Activated T-cell treated with anti-CD3 and anti-CD28 coated beads, Interleukin-2, amount 50 U/mL, for 72 hours (primary cell): ENCODE measurements at places on chromosomes 6 and 20. TPM values are rescaled to one million over a fixed set of nuclear protein-coding genes. Genes with fewer than 3 reads are reported as not detected.

Gene SLA2
- 56.6 TPM for total RNA-seq

Gene SIRPB2
- total RNA-seq, result not detected

Gene GLP1R
- 0.77 TPM for total RNA-seq

Gene BPI
- total RNA-seq, result not detected

Gene C6orf132
- 0.26 TPM for total RNA-seq
